Glutamatergic neuron (in vitro differentiated cells): ENCODE measurements at places on chromosomes 1 and 21.

DNA sequence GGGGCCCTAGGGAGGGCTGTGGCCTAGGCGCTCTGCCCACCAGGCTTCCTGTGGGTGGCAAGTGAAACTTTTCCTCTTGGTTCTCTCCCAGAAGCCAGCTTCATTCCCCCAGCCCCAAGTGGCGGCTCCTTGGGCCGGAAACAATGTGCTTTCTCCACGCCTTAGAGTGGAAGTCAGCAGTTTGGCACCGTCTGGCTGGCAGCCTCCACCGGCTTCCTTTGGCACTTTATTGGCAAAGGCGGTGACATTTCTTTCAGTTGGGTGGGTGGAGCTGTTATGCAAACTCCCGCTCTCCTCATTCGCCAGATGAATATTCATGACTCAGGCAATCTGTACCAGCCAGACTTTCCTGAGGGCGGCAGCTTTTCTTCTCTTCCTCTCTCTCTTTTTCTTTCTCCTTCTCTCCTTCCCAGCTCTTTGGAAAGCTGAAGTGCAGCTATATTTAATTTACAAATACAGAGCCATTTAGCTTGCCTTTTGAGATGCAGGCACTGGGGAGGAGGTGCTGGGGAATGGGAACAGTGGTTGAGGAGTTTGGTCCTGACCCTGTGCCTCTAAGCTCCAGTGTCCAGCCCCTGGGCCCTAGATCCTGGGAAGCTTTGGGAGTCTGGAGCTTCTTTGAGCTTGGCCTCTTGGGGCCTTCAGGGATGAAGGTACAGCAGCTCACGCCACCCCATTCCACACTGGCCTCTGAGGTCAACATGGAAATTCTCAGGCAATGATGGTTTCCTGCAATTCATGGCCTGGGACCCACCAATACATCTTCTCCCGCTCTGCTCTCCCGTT, 67.8 kb upstream of the POU3F1 start:
- DNase-seq = no peak

GRCh38 chr1:241451956-241452355, 67.6 kb downstream of the FH start:
- DNase-seq = no peak

DNA sequence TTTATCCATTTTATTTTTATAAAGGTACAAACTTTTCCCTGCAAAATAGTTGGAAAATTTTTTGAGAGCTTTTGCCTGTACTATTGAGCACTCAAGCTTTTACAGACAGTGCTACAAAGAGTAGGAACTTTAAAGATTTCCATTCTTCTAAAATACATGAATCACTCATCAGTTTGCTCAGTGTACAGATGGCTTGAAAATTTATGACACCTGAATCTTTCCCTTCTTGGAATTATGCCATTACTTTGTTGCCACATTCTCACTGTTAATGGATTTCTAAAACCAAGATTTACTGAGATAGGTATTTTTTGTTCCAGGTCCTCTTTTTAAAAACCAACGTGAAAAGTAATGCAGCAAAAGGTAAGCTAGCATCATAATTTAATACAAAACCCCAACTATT, 76.0 kb downstream of the GPATCH2 start:
- DNase-seq = no peak

GRCh38 chr1:174337000-174337681, 110.6 kb upstream of the GPR52 start:
- no peak for DNase-seq

- no peak for DNase-seq
Measured at GRCh38 chr1:5394111-5394510, 598.1 kb downstream of the NPHP4 start.

- DNase-seq = no peak
Measured at GRCh38 chr1:235342039-235342438, 13.7 kb downstream of the GGPS1 start.

DNA sequence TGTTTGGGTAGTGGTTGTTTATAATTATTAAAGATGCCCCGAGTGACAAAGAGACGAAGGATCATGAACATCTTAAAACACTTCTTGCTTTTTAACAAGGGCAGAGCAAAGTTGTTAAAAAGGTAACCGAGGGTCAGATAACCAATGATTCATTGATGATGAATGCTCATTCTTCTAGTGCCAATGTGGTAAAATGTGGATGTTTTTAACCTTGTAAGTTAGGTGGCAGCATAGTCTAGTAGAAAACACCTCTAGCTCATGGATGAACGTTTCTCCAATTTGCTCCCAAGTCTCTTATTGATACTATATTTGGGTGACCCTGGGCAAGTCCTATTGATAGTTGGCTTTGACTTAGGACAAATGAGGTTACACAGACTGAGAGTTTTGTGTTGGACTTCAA, 167.9 kb downstream of the KIF26B start:
- DNase-seq = no peak
